ENCODE measurements at places on chromosomes 1 and 21.

DNA sequence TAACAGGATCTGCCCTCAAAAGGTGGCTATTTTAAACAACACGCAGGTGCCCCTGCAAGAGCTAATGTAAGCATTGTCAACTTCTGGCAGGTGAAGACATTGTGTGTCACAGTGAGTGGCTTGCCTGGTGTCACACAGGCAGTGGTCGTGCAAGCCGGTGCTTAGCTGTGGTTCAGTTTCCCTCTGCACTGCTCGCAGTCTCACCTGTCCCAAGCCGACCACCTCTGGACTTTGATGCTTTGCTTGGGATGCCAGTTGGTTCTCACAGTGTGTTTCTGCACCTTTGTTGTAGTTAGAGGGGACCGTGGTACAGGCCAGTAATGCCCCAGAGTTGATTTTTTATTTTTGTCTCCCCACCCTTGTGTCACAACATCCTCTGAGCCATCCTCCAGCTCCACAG lies 85.2 kb downstream of the UCK2 start:
- no peak for DNase-seq

- DNase-seq: no peak
Measured at GRCh38 chr1:899636-900317, 23.9 kb upstream of the SAMD11 start.

- no peak for DNase-seq
Measured at GRCh38 chr1:5746611-5747425, 245.4 kb downstream of the NPHP4 start.

- DNase-seq: no peak
Measured at GRCh38 chr1:47675047-47675675, 237.3 kb downstream of the FOXD2 start.

- peak; percentile 52 for DNase-seq
Measured at GRCh38 chr1:22790232-22791008, 79.8 kb downstream of the EPHB2 start.

GRCh38 chr1:81369833-81370232 lies 430.9 kb upstream of the ADGRL2 start:
- no peak for DNase-seq

DNA sequence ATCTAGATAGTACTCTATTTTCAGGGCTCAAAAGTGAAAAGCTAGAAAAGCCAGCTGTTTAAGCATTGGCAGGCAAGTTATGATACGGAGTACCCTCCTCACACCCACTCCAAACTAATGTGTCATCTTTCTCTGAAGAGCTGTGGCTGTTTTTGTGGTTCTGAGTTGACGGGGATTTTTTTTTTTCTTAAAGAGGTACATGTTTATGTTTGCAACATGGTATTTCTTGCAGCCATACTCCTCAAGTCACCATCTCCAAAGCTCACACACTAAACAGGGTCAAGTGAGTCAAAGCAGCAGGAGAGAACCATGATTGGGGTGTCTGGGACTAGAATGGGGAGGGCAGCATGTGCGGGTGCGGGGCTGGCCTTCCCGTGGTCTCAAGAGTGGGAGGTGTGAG lies 347.2 kb downstream of the DISC1 start:
- DNase-seq: no peak

DNA sequence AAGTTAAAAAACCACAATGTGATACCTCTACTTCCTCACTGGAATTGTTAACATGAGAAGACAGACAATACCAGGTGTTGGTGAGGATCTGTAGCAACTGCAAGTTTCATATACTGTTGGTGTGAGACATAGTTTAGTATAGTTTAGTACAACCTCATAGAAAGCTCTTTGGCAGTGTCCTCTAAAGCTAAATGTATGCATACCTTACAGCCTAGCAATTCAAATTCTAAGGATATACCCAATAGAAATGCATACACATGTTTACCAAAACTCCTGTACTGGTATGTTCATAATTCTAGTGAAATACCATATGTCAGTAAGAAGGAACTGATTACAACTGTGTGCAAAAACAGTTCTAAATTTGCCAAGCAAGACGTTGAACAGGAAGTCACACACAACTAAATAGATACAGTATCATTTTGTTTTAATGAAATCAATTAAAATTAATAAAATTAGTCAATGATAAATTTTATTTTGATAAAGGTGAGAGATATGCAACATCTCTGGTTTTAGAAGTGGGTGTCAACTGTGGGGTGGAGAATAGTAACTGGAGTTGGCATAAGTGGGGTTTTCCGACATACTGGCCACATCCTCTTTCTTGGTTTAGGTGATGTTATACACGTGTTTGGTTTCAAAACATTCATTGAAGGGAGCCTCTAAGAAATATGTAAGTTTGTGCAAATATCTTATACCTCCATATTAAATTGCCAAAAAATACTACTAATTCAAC lies 450.7 kb downstream of the PTPRC start:
- DNase-seq: no peak

- peak; percentile 45 for DNase-seq
Measured at GRCh38 chr21:38944903-38945302, 139.2 kb downstream of the ETS2 start.

DNA sequence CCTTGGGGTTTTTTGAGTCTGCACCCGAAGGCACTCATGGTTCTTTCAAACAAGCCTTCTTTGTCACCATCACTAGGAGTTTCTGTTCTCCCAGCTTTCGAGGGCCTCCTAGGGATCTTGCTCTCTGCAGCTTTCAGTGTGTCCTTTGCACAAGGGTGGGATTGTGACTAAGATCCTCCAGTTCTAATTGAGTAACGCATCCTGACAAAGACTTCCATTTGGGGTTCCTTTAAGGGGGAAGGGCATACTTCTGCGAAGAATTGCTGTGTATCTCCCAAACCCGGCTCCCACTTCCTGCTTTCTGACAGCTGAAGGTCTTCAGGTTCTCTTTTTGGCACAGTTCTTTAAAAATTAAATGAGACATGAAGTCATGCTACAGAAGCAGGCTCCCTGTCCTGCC lies 139.4 kb downstream of the EDEM3 start:
- DNase-seq: no peak

- DNase-seq: no peak
Measured at GRCh38 chr1:51736702-51737101, 119.8 kb downstream of the OSBPL9 start.

DNA sequence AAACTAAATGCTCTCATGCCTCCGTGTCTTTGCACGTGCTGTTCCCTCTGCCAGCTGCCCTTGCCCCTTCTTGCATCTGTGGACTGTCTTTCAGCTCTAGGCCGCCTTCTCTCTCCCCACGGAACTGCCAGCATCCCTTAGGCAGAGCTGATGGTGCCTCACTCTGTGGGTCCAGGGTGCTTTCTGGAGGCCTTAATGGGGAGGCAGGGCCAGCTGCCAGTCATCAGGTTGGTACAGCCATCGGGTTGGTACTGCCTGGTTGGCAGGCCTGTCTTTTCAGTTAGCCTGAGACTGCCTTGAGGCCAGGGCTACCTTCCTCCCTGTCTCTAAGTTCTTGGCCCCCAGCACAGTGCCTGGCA lies 61.4 kb upstream of the TARBP1 start:
- DNase-seq: no peak

GRCh38 chr1:104989012-104989411 lies 1239.3 kb downstream of the AMY1C start:
- no peak for DNase-seq

DNA sequence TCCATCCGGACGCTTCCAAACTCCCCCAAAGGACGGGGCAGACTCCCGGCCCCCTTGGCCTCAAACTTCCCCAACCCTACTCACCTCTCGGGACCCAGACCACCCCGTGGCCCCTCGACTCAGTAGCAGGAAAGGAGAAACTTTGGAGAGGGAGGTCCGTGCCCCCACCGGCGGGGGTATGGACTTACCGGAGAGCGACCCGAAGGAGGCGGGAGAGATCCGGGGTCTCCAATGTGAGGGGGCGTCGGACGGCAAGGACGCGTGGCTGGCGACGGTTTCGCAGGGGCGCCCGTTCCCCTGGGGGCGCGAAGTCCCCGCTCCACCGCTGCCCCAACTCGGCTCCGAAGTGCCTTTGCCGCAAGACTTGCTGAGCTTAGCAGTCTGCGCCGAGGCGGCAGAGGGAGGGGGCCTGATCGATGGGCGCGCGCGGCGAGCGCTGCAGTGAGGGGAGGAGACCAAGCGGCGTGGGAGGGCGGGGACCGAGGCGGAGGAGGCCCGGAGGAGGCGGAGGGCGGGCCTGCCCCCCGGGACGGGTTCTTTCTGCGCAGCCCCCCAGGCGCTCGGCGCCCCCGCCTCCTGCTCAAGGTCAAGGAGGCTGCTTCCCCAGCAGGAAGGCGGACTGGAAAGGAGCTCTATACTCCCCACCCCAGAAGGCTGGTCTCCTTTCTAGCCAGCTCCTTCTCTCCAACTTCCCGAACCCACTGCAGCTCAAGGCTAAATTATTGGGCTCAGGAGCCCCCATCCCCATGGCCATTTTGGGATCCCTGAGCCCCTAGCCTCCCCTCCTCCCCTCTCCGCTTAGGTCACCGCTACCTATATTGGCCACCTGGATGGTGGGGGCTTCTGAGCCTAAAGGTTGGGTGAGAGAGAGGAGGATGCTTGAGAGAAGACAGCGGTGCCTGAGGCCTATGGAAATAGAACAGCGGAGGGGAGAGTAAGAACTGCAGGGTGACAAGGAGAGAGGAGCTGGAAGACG lies at the start of gene SYT2:
Gene SYT2 (minus strand): TSS at position 385 of the 976 bp plus-strand sequence. CDS start 104,682 bp downstream, outside the sequence.
- DNase-seq: peak; percentile 81

DNA sequence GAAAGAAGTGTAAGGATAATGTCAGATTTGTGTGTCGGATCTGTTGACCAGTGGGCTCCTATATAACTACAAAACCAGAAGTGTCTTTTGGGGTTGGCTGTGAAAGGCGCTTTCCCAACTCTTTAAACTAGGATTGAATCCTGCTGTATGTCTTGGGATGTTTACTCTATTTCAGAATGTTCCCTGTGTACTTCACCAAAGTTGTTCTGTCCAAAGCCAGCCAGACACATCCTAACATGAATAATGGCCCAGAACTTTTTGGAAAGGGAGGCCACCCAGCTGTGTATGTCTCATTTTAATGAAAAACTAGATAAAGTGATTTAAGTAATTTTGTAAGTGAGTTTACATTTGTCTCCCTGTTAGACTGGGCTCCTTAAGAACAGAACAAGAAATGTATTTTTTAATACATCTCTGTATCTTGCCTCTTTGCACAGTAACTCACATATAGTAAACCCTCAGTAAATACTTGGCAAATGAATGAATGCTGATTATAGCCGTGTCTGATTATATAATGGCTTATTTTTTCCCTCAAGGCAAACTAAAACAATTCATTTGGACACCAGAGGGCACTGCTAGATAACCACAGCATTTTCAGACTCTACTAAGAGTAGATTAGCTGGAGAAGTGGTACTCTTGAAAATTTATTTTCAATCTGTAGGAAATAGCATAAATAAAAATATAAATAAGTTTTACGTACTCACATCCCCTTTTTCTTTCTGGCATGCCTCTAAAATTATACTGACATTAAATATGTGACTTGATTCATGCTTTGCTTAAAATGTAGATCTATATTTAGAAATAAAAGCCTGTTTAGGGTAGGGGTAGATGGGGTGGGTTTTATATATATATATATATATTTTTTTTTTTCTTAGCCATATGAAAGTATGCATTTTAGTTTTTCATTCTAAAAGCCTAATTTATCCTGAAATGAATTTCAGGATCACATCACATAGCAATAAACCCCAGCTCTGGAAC lies 23.8 kb downstream of the TSEN15 start:
- peak; percentile 36 for DNase-seq

GRCh38 chr1:95126366-95126765 lies 9.2 kb downstream of the TLCD4 start:
- DNase-seq: no peak

- DNase-seq: no peak
Measured at GRCh38 chr21:39483917-39484316, 32.1 kb downstream of the SH3BGR start.

DNA sequence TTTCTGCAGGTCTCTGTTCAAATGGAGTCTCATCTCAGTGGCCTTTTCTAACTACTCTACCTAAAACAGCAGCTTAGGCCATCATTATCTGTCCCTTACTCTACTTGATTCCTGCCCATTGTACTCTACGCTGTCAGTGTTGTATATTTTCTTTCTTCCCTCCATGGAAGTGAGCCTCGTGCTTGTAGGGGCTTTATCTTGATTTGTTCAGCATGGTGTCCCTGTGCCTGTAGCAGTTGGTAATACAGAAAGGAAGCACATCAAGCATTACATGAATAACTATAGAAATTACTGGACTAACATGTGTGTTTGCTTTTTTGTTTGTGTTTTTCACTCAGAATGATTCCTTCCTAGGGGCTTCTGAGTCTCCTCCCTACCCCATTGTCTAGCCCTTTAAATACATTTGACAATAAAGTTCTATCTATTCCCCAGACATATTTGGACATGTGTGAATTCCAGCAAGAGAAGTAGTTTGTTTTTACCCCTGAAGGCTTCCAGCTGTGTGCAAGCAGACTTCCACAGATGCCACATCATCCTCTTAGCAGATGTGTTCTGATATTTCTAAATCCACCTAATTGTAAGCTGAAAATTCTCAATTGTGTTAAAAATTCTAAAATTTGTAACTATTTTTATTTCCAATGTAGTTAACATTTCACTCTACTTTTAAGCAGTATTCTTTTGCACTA lies 40.3 kb downstream of the PRMT2 start:
- no peak for DNase-seq

- DNase-seq: no peak
Measured at GRCh38 chr1:27606708-27607238, 2.8 kb upstream of the AHDC1 start.

- no peak for DNase-seq
Measured at GRCh38 chr1:225026701-225027100, 97.2 kb downstream of the DNAH14 start.

- DNase-seq: no peak
Measured at GRCh38 chr1:204001166-204001901, 71.6 kb upstream of the SOX13 start.
